ENCODE measurements at places on chromosomes 4 and X.
A peak's percentile ranks its signal among the peaks of the same experiment; 100 is the strongest.

DNA sequence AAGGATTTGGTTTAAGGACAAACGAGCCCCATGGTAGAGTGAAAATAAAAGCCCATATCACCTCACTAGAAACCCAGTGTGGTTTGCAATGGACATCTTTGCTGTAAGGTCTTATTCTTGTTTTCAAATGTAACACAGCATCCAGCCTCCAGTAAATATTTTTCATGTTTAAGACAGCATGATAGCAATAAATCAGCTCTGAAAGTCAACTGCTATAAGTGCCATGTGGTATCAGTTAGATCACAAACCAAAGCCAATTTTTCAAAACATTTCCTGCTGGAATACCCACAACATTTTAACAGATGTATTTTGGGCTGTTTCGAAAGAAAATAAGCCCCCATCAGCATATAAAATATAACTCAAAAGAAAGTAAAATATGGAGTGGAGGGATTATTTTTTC is 24.0 kb upstream of the SCML1 start:
- no peak for DNase-seq

GRCh38 chrX:19579485-19579884 is 64.2 kb upstream of the MAP3K15 start:
- DNase-seq: no peak

DNA sequence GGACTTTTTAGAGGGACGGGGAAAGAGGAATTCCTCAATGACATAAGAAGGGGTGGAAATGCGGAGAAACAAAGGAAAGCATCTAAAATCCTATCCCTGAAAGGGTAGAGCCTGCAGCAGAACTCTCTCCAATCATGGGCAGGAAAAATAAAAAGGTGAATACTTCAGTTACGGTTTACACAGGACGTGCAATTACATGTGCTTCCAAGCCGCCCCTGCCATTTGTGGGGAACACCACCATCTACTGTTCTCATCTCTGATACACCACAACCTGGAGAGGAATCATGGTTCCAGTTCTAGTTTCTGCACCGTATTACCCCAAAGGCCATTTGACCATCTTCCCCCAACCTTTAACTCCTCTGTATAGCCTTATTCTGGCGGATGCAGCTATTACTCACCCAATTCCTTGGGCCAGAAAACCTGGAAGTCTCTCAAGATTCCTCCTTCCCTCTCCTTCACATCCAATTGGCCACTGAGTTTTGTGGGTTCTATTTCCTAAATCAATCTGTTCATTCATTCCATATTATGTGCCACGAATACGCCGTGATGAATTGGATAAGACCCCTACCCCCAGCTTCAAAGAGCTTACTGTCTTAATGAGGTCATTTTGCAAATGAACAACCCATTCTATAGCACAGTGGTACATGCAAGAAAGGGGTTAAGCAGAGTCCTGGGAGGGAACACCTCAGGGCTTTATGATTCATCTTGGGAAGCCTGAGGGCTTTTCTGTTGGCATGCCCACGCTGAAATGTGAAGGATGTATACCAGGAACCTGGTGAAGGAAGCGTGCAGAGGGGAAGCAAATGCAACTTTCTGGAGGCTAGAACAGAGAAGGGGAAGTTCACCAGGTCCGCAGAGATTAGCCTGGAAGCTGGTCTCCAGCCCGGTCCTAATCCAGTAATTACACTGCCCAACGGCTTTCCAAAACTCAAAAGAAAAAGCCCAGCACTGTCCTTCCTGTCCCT is 1.4 kb upstream of the MSL3 start:
- DNase-seq: no peak

- DNase-seq: no peak
Measured at GRCh38 chr4:155667222-155667567, 547 bp downstream of the GUCY1A1 start.

- DNase-seq: peak; percentile 52
Measured at GRCh38 chrX:69285881-69286564, 120.8 kb upstream of the PJA1 start.

DNA sequence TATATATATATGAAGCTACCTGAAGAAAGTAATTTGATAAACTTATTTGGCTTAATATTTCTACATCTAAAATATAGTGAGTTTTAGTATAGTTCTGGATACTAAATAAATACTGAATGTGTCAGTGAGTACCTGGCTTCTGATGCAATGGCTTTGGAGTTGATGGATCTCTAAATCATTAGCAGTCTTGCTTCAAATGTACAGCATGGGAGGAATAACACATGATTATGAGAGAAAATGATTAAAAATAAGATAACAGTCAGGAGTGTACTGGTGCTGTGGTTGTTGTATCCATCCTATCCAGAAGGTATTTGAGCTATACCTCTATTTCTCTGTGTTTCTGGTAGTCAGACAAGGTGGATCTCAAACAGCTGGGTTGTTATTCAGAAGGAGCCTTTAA is 641.3 kb downstream of the TRAM1L1 start:
- no peak for DNase-seq

- DNase-seq: no peak
Measured at GRCh38 chr4:82362565-82362964, 11.2 kb downstream of the HNRNPD start.

GRCh38 chrX:318739-319578 is at the start of gene GTPBP6:
TSS of gene GTPBP6 (minus strand) at chrX:318796. CDS start at chrX:318787, 9 bp downstream.
- DNase-seq: peak; percentile 96

DNA sequence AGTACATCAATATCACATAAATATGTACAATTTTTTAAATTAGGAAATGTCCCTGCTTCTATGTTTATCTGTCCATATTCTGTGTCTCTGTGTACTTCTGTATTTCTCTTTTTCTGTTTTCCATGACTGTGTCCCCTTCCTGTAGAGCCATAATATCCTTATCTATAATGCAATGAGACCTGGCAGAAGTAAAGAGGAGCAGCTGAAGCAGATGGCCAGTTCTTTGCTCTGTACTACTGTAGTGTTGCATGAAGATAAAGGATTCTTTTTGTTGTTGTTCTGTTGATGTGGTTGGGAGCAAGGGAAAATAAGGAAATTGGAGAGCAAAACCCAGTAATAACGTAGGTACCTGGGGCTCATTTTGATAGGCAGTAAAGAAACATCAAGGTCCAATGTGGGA is 301.7 kb downstream of the ADGRL3 start:
- DNase-seq: no peak

- DNase-seq: no peak
Measured at GRCh38 chr4:139123910-139124309, 53.1 kb downstream of the ELF2 start.

DNA sequence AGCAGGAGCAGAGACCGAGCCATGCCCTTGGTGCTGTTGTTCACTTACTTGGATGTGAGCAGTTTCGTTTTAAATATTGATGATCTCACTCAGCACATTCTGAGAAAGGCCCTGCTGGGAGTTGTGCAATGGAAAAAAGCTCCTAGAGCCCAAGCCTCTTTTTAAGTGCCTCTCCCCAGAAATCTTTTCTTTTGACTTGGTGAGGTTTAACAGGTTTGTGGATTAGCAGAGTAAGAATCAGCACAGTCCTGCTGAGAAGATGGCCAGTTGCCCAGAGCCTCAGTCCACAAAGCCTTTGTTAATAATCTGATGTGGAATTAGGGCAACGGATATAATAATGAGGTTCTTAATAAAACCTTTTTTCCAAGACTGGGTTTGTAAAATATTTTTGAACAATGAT is 157.5 kb upstream of the ATP6AP2 start:
- no peak for DNase-seq

GRCh38 chr4:73718375-73719373 is 21.7 kb upstream of the CXCL8 start:
- DNase-seq: no peak

GRCh38 chrX:79162076-79162475 is 17.6 kb downstream of the GPR174 start:
- DNase-seq: no peak

DNA sequence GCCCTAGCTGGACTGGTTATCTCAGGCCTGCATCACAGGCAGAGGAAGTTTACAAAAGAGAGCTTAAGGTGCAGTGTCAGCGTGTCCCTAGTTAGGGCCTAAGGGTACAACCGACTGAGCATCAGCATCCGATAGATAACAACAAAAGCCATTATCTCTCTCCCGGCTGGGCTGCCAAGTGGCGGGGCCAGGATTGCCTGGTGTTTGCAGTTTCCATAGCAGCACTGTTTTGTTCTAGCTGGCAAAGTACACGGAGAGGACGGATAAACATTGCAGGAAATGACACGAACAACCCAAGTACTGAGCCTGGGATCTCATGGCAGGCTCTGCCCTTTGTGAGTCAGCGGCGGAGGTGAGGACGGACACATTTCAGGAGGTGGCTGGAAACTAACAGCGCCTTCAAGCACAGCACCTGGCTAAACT is 104.7 kb upstream of the NOCT start:
- no peak for DNase-seq

GRCh38 chr4:102988429-102989020 is 31.0 kb downstream of the SLC9B1 start:
- no peak for DNase-seq

All from NAMALWA (cell line).